ENCODE measurements at places on chromosomes 16 and 17. TPM values are rescaled to one million over a fixed set of nuclear protein-coding genes. Genes with fewer than 3 reads are reported as not detected.
A peak's percentile ranks its signal among the peaks of the same experiment; 100 is the strongest.

Gene SLC16A13
- total RNA-seq: 11.8 TPM

Gene ZNF232
- total RNA-seq: 14.8 TPM

Gene CPSF4L
- total RNA-seq: not detected

Gene TMEM100
- not detected for total RNA-seq

Gene PAFAH1B1
- total RNA-seq: 134 TPM

Gene KCTD2
- total RNA-seq: 19.5 TPM

Gene IRX3
- not detected for total RNA-seq

Gene MYO15A
- 1.3 TPM for total RNA-seq

Gene UTS2R
- not detected for total RNA-seq

Gene ANKRD40CL
- 0.42 TPM for total RNA-seq

Gene CPHXL2
- total RNA-seq: not detected

Gene NKIRAS2
- 25.8 TPM for total RNA-seq

Gene TNFAIP1
- total RNA-seq: 16.3 TPM

Gene MMP2
- total RNA-seq: not detected

Gene ST6GALNAC1
- total RNA-seq: not detected

GRCh38 chr17:57943140-57943539, 12.1 kb downstream of the CUEDC1 start:
- H3K4me3 ChIP-seq: peak overlapping the region; percentile 7
- no peak overlapping the region for H3K27ac ChIP-seq
- no peak for DNase-seq
- peaks cover 52% of the 10 kb centered on the region for H3K4me1 ChIP-seq

DNA sequence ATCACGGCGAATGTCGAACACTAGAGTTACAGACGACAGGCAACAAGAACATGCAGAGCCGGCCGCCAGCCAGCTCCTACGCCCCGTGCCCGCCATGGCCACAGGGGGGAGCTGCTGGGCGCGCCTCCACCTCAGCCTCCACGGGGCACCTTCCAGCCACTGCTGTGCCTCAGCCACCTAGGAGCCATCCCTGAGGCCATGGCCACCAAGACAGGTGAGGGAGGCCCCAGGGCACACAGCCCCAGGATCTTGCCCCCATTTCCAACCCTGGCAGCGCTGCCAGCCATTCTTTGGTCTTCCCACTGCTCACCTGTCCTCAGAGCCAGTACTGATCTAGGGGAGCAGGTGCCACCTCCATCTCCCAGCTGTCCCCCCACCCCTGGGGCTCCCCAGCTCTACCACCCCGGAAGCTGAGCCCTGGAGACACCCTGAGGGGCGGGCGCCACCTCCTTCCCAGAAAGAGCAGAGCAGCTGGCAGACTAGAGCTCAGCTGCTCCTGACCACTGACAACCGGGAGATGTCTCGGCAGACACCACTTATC, 11.8 kb downstream of the GNPTG start:
- H3K36me3 ChIP-seq: peaks cover 63% of the 10 kb centered on the region
- DNase-seq: peak; percentile 72
- peaks cover 3% of the 10 kb centered on the region for H3K4me1 ChIP-seq
- H3K27ac ChIP-seq: no peak overlapping the region
- H3K27me3 ChIP-seq: no peaks in the 10 kb centered on the region

- H3K27me3 ChIP-seq: no peaks in the 10 kb centered on the region
- peak overlapping the region; percentile 80 for H3K4me3 ChIP-seq
- peak overlapping the region; percentile 91 for H3K27ac ChIP-seq
- no peak for DNase-seq
- peaks cover 32% of the 10 kb centered on the region for H3K36me3 ChIP-seq
Measured at GRCh38 chr17:42111871-42112551, 503 bp downstream of the DHX58 start.

DNA sequence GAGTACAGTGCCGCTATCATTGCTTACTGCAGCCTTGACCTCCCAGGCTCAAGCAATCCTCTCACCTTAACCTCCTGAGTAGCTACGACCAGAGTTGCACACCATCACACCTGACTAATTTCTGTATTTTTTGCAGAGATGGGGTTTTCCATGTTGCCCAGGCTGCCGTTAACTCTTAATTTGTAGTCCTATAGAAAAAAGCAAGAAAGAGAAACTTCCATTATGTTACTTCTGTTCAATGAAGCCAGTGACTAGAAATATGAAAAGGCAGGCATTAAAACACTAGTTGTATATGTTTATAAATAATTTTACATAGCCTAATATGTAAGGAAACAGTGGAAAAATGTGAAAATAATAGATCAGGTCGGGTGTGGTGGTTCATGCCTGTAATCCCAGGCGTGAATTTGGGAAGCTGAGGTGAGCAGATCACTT, 9.7 kb downstream of the RAD51C start:
- no peak overlapping the region for H3K4me3 ChIP-seq
- H3K27me3 ChIP-seq: no peaks in the 10 kb centered on the region
- no peak for DNase-seq
- peaks cover 12% of the 10 kb centered on the region for H3K4me1 ChIP-seq
- peak overlapping the region; percentile 30 for H3K27ac ChIP-seq

DNA sequence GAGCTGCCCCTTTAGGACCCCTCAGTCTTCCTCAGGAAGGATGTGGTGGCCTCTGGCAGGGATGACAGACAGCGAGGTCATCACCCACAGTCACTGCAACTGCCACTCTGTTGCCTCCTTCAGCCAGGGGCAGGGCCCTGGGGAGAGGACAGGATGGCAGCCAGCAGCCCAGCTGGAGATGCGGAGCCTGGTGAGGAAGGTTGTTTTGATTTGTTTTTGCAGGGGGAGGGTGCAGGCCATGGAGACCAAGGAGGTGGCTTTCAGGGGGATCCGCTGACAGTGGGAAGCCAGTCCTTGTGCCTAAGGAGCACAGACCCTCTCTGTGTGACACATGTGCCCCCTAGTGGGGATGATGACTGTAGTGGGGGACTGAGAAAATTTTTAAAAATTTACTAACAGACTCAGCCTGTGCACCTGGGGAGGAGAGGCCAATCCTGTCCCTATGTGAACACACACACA, 7.4 kb downstream of the PRCD start:
- peaks cover 5% of the 10 kb centered on the region for H3K4me1 ChIP-seq
- H3K27ac ChIP-seq: no peak overlapping the region
- H3K36me3 ChIP-seq: no peaks in the 10 kb centered on the region
- H3K27me3 ChIP-seq: peaks cover 8% of the 10 kb centered on the region

DNA sequence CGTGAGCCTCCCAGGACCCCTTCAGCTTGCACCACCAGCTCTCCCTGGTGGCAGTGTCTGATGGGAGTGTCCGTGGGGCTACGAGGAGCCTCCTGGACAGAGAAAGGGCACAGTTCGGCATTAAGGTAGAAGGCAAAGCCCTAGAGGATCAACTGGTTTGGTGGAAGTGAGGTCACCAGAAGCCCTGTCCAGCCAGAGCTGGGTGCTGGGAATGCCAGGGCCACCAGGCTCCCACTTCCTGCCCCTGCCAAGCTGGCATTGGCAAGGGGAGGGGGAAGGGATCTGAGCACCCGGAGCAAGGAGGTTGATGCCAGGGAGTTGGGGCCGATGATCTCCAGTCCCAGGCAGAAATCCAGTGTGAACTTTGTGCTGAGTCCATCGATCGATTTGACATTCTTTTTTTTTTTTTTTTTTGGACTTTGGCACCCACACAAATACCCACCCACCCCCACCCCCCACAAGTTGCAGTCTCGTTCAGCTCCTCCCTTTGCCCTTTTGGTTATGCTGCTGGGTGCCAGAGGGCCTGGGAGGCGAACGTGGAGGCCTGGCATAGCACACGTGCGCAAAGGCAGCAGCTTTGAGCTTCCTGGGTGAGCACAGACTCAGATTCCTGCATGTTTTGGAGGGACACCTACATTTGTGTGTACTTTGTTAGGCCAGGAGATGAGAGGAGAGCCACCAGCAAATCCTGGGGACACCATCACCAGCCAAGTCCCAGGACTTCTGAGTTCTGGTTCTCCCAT, 2.1 kb downstream of the NHERF1 start:
- DNase-seq: no peak
- H3K27ac ChIP-seq: no peak overlapping the region
- peak overlapping the region; percentile 89 for H3K4me3 ChIP-seq
- no peaks in the 10 kb centered on the region for H3K27me3 ChIP-seq

- DNase-seq: no peak
- no peak overlapping the region for H3K4me3 ChIP-seq
- no peaks in the 10 kb centered on the region for H3K36me3 ChIP-seq
- peaks cover 2% of the 10 kb centered on the region for H3K27me3 ChIP-seq
Measured at GRCh38 chr17:6969323-6969726, 26.5 kb upstream of the ALOX12 start.

- DNase-seq: no peak
- H3K27me3 ChIP-seq: no peaks in the 10 kb centered on the region
- H3K36me3 ChIP-seq: no peaks in the 10 kb centered on the region
- H3K4me1 ChIP-seq: no peaks in the 10 kb centered on the region
Measured at GRCh38 chr17:53313746-53314145, 509.0 kb upstream of the KIF2B start.

- H3K4me3 ChIP-seq: no peak overlapping the region
- no peaks in the 10 kb centered on the region for H3K36me3 ChIP-seq
- peaks cover 22% of the 10 kb centered on the region for H3K27me3 ChIP-seq
- no peak for DNase-seq
Measured at GRCh38 chr17:31674717-31675349, 184.2 kb downstream of the COPRS start.

GRCh38 chr16:67672739-67673662, 6.4 kb downstream of the C16orf86 start:
- H3K4me1 ChIP-seq: peaks cover 42% of the 10 kb centered on the region
- H3K27ac ChIP-seq: peak overlapping the region; percentile 3
- peaks cover 14% of the 10 kb centered on the region for H3K36me3 ChIP-seq

- peak overlapping the region; percentile 97 for H3K4me3 ChIP-seq
- no peaks in the 10 kb centered on the region for H3K27me3 ChIP-seq
- H3K27ac ChIP-seq: peak overlapping the region; percentile 82
- H3K4me1 ChIP-seq: peaks cover 66% of the 10 kb centered on the region
Measured at GRCh38 chr17:4939546-4939795, 375 bp downstream of the SLC25A11 start.

GRCh38 chr16:78718141-78718540, 618.7 kb downstream of the WWOX start:
- no peaks in the 10 kb centered on the region for H3K27me3 ChIP-seq
- no peaks in the 10 kb centered on the region for H3K4me1 ChIP-seq
- H3K36me3 ChIP-seq: no peaks in the 10 kb centered on the region
- H3K27ac ChIP-seq: no peak overlapping the region
- no peak overlapping the region for H3K4me3 ChIP-seq

- H3K27me3 ChIP-seq: no peaks in the 10 kb centered on the region
- H3K4me1 ChIP-seq: no peaks in the 10 kb centered on the region
- no peak for DNase-seq
- no peak overlapping the region for H3K4me3 ChIP-seq
- H3K27ac ChIP-seq: no peak overlapping the region
- no peaks in the 10 kb centered on the region for H3K36me3 ChIP-seq
Measured at GRCh38 chr17:10792151-10792550, 11.7 kb downstream of the TMEM238L start.

DNA sequence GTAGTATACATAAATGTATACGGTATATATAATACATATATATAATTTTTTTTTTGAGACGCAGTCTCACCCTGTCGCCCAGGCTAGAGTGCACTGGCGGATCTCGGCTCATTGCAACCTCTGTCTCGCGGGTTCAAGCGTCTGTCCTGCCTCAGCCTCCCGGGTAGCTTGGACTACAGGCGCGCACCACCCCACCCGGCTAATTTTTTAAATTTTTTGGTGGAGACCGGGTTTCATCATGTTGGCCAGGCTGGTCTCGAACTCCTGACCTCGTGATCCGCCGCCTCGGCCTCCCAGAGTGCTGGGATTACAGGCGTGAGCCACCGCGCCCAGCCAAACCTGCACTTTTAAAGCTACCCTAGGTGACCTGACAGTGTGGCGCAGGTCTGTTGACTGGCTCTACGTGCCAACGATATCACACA, 745 bp downstream of the PAM16 start:
- peak overlapping the region; percentile 77 for H3K27ac ChIP-seq
- no peaks in the 10 kb centered on the region for H3K27me3 ChIP-seq
- peaks cover 18% of the 10 kb centered on the region for H3K4me1 ChIP-seq
- peaks cover 14% of the 10 kb centered on the region for H3K36me3 ChIP-seq
- peak overlapping the region; percentile 91 for H3K4me3 ChIP-seq

- H3K27me3 ChIP-seq: no peaks in the 10 kb centered on the region
- DNase-seq: no peak
- H3K4me1 ChIP-seq: no peaks in the 10 kb centered on the region
- no peak overlapping the region for H3K27ac ChIP-seq
- H3K4me3 ChIP-seq: no peak overlapping the region
Measured at GRCh38 chr16:10543231-10543977, 37.0 kb downstream of the EMP2 start.

- peaks cover 49% of the 10 kb centered on the region for H3K27me3 ChIP-seq
- no peak overlapping the region for H3K4me3 ChIP-seq
- H3K27ac ChIP-seq: no peak overlapping the region
- H3K4me1 ChIP-seq: no peaks in the 10 kb centered on the region
- no peak for DNase-seq
- no peaks in the 10 kb centered on the region for H3K36me3 ChIP-seq
Measured at GRCh38 chr17:41258406-41258805, 3.2 kb downstream of the KRTAP9-9 start.

Measured in activated B cell treated with CpG ODN at 0.5 μM for 24 hours (primary cell).